ENCODE measurements at places on chromosomes 11 and 22.

DNA sequence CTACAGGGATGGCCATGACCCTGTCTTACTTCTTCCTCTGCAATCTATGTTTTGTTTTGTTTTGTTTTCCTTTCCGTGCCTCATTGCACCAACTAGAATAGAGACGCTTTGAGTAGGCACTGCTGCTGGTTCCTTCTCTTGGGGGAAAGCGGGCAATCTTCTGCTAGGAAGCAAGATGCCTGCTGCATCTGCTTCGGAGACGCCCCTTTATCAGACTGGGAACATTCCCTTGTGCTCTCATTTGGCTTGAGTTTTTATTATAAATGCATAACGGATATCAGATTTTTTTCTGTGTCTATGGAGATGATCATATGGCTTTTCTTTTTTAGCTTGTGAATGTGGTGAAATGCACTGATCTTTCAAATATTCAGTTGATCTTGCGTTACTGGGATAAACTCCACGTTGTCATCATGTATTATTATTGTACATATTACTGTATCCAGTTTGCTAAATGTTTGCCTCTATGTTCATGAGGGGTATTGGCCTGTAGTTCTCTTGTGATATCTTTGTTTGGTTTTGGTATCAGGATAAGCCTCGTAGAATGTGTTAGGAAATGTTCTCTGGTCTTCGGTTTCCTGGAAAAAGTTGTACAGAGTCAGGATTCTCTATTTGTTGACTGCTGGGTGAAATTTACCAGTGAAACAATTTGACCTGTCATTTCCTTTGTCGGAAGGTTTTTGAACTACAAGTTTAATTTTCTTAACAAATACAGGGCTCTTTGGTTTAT, 23.4 kb upstream of the KRTAP5-6 start:
- DNase-seq: no peak

DNA sequence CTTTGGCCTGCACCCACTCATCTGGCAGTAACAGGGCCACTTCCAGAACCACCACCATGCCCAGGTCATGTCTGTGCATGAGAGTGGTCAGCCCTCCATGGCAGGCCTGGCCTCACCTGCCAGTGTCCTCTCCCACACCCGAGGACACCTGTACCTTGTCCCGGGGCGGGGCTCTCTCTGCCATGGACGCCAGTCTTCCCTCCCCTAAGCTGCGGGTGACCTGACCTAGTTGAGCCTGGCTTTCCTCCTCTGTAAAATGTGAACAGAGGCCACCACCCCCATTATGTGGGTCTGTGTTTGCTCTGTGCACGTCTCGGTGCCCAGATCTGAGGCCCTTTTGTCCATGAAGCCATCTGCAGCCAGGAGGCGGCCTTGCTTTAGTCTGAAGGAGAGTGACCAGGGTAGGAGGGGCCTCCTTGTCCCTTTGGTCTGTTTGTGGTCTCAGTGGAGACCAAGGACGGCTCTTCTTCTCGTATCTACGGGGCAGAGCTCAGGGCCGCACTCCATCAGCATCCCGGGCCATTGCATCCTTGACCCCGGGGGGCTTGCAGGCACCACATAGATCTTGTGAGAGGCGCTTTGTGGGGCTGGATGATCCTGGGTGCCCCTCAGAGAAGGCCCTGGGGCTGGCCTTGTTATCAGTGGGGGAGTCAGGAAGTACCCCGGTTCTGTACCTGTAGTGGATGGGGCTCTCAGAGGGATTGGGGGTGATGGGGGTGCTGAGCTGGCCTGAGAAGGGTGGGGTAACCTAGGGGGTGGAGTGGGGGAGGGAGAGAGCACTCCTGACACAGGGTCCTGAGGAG, 121.6 kb downstream of the KCNQ1 start:
- DNase-seq: no peak

- DNase-seq: no peak
Observed at GRCh38 chr22:42317008-42317407, 46.6 kb upstream of the TCF20 start.

DNA sequence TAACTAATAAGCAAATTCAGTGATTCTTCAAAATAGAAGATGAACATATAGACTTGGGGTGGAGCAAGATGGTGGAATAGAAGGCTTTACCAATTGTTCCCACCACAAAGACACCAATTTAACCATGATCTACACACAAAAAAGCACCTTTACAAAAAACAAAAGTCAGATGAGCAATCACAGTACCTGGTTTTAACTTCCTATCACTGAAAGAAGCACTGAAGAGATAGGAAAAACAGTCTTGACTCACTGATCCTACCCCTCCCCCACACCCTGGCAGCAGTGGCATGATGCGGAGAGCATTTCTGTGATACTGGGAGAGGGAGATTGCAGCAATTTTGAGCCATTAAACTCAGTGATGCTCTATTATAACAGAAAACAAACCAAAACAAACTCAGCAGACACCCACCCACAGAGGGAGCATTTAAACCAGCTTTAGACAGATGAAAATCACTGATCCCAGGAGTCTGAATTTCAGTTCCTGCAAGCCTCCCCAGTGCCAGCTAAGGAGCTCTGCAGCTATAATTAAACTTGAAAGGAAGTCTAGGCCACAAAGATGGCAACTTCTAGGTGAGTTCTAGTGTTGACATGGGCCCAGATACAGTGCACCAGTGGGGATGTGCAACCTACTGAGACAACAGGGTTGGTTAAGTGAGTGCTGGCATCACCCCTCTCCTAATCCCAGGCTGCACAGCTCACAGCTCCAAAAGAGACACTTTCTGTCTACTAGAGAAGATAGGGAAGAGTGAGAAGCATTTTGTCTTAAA, 161.8 kb upstream of the GRIA4 start:
- no peak for DNase-seq

DNA sequence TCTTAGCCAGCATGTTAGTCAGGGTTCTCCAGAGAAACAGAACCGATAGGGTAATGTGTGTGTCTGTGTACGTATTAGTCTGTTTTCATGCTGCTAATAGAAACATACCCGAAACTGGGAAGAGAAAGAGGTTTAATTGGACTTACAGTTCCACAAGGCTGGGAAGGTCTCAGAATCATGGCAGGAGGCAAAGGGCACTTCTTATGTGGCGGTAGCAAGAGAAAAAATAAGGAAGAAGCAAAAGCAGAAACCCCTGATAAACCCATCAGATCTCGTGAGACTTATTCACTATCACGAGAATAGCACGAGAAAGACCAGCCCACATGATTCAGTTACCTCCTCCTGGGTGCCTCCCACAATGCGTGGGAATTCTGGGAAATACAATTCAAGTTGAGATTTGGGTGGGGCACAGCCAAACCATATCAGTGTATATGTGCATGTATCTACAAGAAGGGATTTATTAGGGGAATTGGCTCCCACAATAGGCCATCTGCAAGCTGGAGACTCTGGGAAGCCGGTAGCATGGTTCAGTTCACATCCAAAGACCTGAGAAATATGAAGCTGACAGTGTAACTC, 173.7 kb upstream of the NECTIN1 start:
- DNase-seq: no peak

GRCh38 chr11:76147106-76147740, 59.1 kb downstream of the WNT11 start:
- DNase-seq: no peak

- DNase-seq: no peak
Observed at GRCh38 chr22:24695561-24696511, 78.7 kb downstream of the PIWIL3 start.

DNA sequence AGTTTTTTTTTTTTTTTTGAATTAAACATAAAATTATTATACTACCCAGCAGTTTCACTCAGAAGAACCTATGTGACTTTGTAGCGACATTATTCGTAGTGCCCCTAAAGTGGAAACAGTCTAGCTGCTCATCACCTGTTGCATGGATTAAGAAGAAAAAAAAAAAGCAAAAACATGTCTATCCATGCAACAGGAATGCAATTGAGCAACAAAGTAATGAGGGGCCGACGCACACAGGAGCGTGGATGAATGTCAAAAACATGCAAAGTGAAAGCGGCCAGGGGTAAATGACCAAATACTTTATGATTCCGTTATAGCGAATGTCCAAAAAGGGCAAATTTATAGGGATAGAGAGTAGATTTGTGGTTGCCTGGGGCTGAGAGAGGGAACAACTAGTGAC, 16.3 kb downstream of the MYO18B start:
- DNase-seq: no peak

DNA sequence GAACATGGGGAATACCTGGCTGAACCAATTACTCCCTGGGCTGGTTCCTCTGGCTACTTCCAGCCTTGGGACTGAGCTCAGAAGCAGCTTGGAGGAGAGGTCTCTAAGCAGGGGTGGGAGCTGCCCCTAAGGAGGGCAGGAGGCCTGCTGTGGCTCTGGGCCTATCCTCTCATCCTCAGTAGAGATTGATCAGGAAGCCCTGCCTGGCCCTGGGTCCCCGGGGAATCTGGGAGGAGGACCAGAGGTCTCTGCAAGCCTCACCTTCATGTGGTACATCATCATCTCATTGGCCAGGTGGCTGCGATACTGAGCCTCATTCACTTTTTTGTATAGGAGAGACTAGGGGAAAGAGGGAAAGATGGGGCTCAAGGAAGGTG, 91.1 kb downstream of the PDE2A start:
- no peak for DNase-seq

DNA sequence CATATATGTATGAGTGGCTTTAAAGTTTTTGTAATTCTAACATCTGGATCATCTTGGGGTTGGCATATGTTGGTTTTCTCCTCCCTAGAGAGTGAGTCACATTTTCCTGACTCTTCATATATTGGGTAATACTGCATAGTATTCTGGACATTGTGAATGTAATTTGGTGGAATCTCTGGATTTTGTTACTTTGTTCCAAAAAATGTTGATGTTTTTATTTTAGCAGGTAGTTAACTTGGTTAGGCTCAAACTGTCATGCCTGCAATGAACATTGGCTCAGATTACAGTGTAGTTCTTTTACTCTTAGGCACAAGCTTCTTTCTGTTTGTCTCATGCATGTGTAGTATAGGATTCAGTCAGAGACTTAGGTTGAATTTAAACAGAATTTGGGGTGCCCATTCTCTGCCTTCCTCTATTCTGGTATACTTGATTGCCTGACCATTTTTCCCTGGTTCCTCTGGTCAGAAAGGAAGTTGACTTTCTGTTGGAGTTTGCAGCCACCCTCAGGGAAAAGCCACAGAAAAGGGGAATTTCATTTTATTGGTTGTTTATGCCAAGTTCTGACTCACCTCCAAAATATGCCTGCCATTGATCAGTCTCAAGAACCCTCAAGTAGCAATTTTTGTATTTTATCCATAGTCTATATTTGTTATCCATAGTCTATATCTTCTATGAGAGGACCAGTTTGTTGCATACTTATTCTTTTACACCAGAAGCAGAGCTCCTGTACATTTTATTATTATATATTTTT, 151.7 kb downstream of the UVRAG start:
- DNase-seq: no peak

DNA sequence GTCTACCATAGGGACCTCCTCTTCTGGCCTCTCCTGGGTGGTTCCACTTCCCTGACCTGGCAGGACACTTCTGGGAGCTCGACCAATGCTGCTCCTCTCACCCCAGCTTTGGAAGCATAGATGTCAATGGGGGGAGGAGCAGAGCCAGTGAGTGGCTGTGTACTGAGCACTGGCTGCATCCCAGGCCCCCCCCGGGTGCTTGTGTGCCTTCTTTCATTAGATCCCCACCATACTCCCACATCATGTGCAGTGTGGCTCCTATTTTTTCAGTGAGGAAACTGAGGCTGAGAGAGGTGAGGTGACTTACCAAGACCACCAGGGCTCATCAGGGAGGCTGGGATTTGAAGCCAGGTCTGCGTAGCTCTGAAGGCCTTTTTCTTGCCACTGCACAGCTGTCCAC, 44.3 kb downstream of the LRRC32 start:
- DNase-seq: no peak

GRCh38 chr11:69697469-69697843, 6.4 kb downstream of the FGF19 start:
- DNase-seq: no peak
